Uterus (tissue), 4 donors: ENCODE measurements at places on chromosomes 5 and 9. TPM values are rescaled to one million over a fixed set of nuclear protein-coding genes. Genes with fewer than 3 reads are reported as not detected.
A peak's percentile ranks its signal among the peaks of the same experiment; 100 is the strongest.

GRCh38 chr9:93536874-93537273, 39.5 kb upstream of the PHF2 start:
- H3K36me3 ChIP-seq: no peaks in the 10 kb centered on the region
- no peaks in the 10 kb centered on the region for H3K27me3 ChIP-seq
- H3K27ac ChIP-seq: no peak overlapping the region

GRCh38 chr5:56606192-56606591, 209.2 kb upstream of the MAP3K1 start:
- no peaks in the 10 kb centered on the region for H3K27me3 ChIP-seq
- no peak for DNase-seq
- no peaks in the 10 kb centered on the region for H3K4me1 ChIP-seq
- no peaks in the 10 kb centered on the region for H3K36me3 ChIP-seq
- H3K4me3 ChIP-seq: no peak overlapping the region
- H3K27ac ChIP-seq: no peak overlapping the region

GRCh38 chr5:64418013-64418412, 87.8 kb upstream of the RGS7BP start:
- H3K36me3 ChIP-seq: no peaks in the 10 kb centered on the region
- no peaks in the 10 kb centered on the region for H3K4me1 ChIP-seq
- H3K27ac ChIP-seq: no peak overlapping the region
- no peaks in the 10 kb centered on the region for H3K27me3 ChIP-seq

Gene PCDHGA3
- 8.2 TPM for total RNA-seq

- H3K36me3 ChIP-seq: no peaks in the 10 kb centered on the region
- H3K4me3 ChIP-seq: peak overlapping the region; percentile 48
- peak; percentile 75 for DNase-seq
- H3K27ac ChIP-seq: peak overlapping the region; percentile 81
- H3K4me1 ChIP-seq: no peaks in the 10 kb centered on the region
- H3K27me3 ChIP-seq: no peaks in the 10 kb centered on the region
Measured at GRCh38 chr9:114156657-114157421, 1.5 kb downstream of the COL27A1 start.

DNA sequence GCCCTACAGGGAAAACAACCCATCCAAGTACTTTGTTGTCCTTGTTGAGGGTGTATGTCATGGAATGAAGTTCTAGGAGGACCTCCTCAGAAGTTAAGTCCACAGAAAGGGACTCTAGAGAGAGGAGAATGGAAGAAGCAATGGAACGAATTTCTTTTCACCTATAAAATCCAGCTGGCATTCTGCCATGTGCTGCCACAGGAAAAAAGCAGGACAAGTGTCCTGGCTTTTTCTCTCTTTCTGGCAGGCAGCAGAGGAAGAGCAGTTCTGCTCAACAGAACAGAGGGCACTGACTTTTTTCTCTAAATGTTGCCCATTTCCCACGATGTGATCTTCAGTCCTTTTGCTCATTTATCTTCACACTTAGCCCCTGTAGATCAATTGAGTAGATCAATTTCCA, 240.8 kb downstream of the MCTP1 start:
- H3K36me3 ChIP-seq: no peaks in the 10 kb centered on the region
- H3K27ac ChIP-seq: no peak overlapping the region
- no peaks in the 10 kb centered on the region for H3K4me1 ChIP-seq
- H3K4me3 ChIP-seq: no peak overlapping the region

Gene PPP2R2B
- 2.0 TPM for total RNA-seq

GRCh38 chr5:14958188-14958587, 86.6 kb upstream of the ANKH start:
- no peak overlapping the region for H3K4me3 ChIP-seq
- H3K27ac ChIP-seq: no peak overlapping the region
- no peaks in the 10 kb centered on the region for H3K36me3 ChIP-seq
- DNase-seq: no peak

GRCh38 chr5:56105511-56106291, 110.9 kb upstream of the IL6ST start:
- H3K36me3 ChIP-seq: no peaks in the 10 kb centered on the region

DNA sequence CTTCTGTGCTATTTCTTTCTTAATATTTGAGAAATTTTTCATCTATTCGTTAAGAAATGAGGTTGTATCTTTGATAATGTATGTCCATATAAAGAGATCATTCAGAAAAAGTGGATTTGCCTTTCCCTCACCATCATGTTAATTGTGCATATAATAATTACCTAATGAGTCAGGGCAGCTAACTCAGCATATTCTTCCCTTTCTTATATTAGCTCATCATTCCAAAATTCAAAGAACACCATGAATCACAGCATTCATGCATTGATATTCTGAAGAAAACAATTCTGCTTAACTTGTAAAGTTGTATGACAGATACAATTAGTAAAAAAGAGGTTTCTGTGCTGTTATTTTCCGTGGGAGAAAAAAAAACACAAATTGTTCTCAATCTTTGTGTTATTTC, 630.6 kb downstream of the TLE1 start:
- H3K36me3 ChIP-seq: no peaks in the 10 kb centered on the region
- no peak for DNase-seq
- H3K4me3 ChIP-seq: no peak overlapping the region
- no peaks in the 10 kb centered on the region for H3K4me1 ChIP-seq

Gene PCDHGB2
- 11.5 TPM for total RNA-seq

GRCh38 chr9:92608241-92608908, 61.6 kb downstream of the IPPK start:
- no peak overlapping the region for H3K4me3 ChIP-seq
- peak overlapping the region; percentile 68 for H3K27ac ChIP-seq
- H3K4me1 ChIP-seq: no peaks in the 10 kb centered on the region
- H3K27me3 ChIP-seq: no peaks in the 10 kb centered on the region

Gene PDE4D
- 35.0 TPM for total RNA-seq

DNA sequence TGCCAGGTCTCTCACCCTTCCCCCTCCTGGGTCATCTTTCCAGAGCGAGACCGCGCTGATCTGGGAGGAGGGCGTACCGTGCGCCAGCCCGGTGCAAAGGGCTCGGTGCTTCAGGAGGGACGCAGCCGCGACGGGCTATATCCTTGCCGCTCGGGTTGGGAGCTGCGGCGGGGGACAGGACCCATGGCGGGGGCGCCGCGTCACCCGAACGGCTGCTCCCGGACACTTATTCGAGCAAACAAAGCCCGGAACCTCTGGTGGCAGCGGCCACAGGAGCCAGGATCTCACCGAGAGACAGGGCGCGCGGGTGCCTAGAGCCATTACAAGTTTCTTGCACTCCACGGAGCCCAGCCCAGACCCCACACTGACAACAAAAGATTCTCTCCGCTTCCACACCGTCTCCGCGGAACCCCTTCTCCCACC, 1.3 kb downstream of the SEMA6A start:
- no peaks in the 10 kb centered on the region for H3K36me3 ChIP-seq
- H3K27ac ChIP-seq: peak overlapping the region; percentile 83
- no peak for DNase-seq

GRCh38 chr9:35367451-35367850, 122.5 kb upstream of the RUSC2 start:
- no peak overlapping the region for H3K4me3 ChIP-seq
- no peak for DNase-seq
- H3K27me3 ChIP-seq: no peaks in the 10 kb centered on the region
- no peaks in the 10 kb centered on the region for H3K4me1 ChIP-seq

- no peaks in the 10 kb centered on the region for H3K4me1 ChIP-seq
- no peak overlapping the region for H3K27ac ChIP-seq
- H3K36me3 ChIP-seq: no peaks in the 10 kb centered on the region
- no peaks in the 10 kb centered on the region for H3K27me3 ChIP-seq
Measured at GRCh38 chr5:138490648-138491283, 25.5 kb downstream of the EGR1 start.

DNA sequence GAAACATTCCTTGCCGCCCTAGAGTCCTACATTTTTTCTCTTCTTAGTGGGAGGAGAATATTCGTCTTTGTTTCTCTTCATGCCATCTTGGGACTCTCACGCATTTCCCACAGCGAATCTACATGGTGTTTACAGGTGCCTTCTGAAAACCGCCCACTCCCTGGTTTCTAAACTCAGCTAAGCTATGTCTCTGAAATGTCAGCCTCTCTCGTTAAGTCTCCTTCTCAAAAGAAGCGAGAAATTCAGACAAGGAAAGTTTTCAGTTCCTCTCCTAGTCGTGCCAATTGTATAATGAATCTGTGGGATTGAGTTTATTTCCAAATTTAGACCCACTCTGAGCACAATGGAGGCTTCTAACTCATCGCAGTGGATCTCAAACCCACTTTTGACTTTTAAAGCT, 186.8 kb upstream of the NFIB start:
- H3K27ac ChIP-seq: no peak overlapping the region
- no peaks in the 10 kb centered on the region for H3K4me1 ChIP-seq
- no peak for DNase-seq
- H3K4me3 ChIP-seq: no peak overlapping the region
- no peaks in the 10 kb centered on the region for H3K36me3 ChIP-seq

Gene FBN2
- total RNA-seq: 1.2 TPM

GRCh38 chr5:113273948-113274347, 160.8 kb downstream of the TSSK1B start:
- no peaks in the 10 kb centered on the region for H3K36me3 ChIP-seq
- no peak overlapping the region for H3K27ac ChIP-seq
- H3K27me3 ChIP-seq: no peaks in the 10 kb centered on the region
- H3K4me3 ChIP-seq: no peak overlapping the region

Gene PTPRD
- 3.8 TPM for total RNA-seq

DNA sequence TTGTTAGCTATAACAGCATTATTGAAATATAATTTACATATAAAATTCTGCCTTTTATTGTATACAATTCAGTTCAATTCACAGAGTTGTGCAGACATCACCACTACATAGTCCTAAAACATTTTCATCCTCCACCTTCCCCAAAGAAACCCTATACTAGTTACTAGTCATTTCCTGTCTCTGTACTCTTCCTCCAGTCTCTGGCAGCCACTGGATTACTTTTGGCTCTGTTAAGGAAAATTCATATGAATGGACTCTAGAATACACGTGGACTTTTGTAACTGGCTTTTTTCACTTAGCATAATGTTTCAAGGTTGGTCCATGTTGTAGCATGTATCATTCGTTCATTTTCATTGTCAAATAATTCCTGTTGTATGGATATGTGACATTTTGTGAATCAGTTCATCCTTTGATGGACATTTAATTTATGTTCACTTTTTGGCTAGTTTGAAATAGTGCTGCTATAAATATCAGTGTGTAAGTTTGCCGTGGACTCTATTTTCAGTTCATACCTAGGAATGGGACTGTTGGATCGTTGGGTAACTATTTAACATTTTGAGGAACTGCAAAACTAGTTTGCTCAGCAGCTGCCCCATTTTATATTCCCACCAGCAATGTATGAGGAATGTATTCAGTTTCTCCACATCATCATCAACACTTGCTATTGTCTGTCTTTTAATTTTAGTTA, 9.7 kb downstream of the ICE1 start:
- H3K27me3 ChIP-seq: no peaks in the 10 kb centered on the region
- DNase-seq: no peak
- H3K4me1 ChIP-seq: peaks cover 13% of the 10 kb centered on the region
- no peak overlapping the region for H3K4me3 ChIP-seq

GRCh38 chr9:135165756-135166519, 78.5 kb downstream of the OLFM1 start:
- DNase-seq: no peak
- H3K36me3 ChIP-seq: no peaks in the 10 kb centered on the region
- no peak overlapping the region for H3K27ac ChIP-seq
- no peaks in the 10 kb centered on the region for H3K4me1 ChIP-seq

GRCh38 chr9:72338631-72339030, 26.4 kb downstream of the ZFAND5 start:
- no peaks in the 10 kb centered on the region for H3K4me1 ChIP-seq
- no peak overlapping the region for H3K4me3 ChIP-seq
- DNase-seq: no peak
- H3K27me3 ChIP-seq: no peaks in the 10 kb centered on the region

DNA sequence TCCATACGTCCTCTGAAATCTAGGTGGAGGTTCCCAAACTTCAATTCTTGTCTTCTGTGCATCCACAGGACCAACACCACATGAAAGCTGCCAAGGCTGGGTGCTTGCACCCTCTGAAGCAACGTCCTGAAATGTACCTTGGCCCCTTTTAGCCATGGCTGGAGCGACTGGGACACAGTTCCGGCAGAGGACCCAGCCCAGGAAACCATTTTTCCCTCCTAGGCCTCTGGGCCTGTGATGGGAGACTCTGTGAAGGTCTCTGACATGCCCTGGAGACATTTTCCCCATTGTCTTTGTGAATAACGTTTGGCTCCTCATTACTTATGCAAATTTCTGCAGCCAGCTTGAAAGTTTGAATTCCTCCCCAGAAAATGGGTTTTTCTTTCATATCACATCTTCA, 261.8 kb upstream of the RFX3 start:
- no peaks in the 10 kb centered on the region for H3K27me3 ChIP-seq
- H3K36me3 ChIP-seq: no peaks in the 10 kb centered on the region
- no peak for DNase-seq
- no peak overlapping the region for H3K4me3 ChIP-seq

- no peaks in the 10 kb centered on the region for H3K27me3 ChIP-seq
- H3K4me1 ChIP-seq: no peaks in the 10 kb centered on the region
- no peaks in the 10 kb centered on the region for H3K36me3 ChIP-seq
- peak; percentile 21 for DNase-seq
- peak overlapping the region; percentile 64 for H3K4me3 ChIP-seq
Measured at GRCh38 chr5:17218353-17219005, 1.0 kb downstream of the BASP1 start.

- H3K27ac ChIP-seq: peak overlapping the region; percentile 85
- H3K4me3 ChIP-seq: peak overlapping the region; percentile 88
- H3K27me3 ChIP-seq: no peaks in the 10 kb centered on the region
- no peak for DNase-seq
- no peaks in the 10 kb centered on the region for H3K36me3 ChIP-seq
Measured at GRCh38 chr9:121599872-121600585, 51.4 kb upstream of the DAB2IP start.

Gene CNTLN
- total RNA-seq: 41.7 TPM

Gene SMIM33
- total RNA-seq: not detected

DNA sequence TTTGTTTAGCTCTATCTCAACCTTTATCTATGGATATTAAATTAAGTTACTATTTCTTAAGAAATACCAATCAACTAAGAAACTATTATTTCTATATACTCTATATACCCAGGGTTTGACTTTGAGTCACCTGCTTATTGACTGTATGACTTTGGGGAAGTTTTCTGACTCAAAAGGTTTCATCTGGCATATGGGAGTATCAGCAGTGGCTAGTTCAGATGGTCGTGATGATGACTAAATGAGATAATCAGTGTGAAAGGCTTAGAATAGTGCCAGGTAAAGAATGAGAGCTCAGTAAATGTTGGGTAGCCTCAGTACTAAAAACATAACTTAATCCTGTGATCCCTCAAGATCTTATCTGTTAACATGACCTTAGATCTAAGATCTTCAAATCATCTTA, 179.7 kb upstream of the ISL1 start:
- no peak overlapping the region for H3K4me3 ChIP-seq
- H3K27ac ChIP-seq: no peak overlapping the region
- DNase-seq: no peak
- H3K4me1 ChIP-seq: no peaks in the 10 kb centered on the region
- H3K27me3 ChIP-seq: no peaks in the 10 kb centered on the region
- no peaks in the 10 kb centered on the region for H3K36me3 ChIP-seq

GRCh38 chr5:110752953-110753352, 14.1 kb downstream of the SLC25A46 start:
- H3K27me3 ChIP-seq: no peaks in the 10 kb centered on the region
- H3K27ac ChIP-seq: no peak overlapping the region
- no peaks in the 10 kb centered on the region for H3K4me1 ChIP-seq
- no peak for DNase-seq
- H3K4me3 ChIP-seq: no peak overlapping the region
